ENCODE measurements at places on chromosomes 2 and 18.

DNA sequence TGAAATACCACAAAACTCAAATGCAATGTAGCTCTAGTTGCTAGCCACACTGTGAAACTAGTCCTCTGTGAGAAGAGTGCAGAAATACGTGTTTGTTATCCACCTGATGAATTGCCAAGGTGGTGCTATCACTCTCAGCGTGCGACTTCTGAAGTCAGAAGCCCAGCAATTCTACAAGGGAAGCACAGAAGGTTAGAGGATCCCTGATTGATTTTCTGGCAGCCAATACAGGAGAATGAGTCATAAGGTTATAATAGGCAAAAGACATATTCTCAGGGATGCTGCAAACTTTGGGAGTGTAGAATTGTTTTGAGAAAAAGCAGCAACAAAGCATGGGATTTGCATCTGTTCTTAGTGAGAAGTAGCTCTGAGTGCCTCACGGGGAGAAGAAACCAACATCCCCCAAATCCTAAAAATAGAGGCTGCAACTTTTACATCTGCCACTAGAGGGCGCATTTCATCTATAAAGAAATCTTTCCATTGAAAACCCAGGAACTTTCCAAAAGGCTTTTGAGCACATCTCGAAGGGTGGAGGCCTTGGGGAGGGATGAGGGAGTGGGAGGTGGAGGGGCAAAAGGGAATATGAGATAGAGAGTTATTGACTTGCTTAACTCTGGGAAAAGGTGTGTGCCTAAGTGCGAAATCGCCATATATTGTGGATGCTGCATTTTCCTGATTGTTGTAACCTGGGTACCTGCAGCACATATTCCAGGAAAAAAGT lies 78.0 kb downstream of the TMEM182 start:
- DNase-seq, result peak; percentile 23

DNA sequence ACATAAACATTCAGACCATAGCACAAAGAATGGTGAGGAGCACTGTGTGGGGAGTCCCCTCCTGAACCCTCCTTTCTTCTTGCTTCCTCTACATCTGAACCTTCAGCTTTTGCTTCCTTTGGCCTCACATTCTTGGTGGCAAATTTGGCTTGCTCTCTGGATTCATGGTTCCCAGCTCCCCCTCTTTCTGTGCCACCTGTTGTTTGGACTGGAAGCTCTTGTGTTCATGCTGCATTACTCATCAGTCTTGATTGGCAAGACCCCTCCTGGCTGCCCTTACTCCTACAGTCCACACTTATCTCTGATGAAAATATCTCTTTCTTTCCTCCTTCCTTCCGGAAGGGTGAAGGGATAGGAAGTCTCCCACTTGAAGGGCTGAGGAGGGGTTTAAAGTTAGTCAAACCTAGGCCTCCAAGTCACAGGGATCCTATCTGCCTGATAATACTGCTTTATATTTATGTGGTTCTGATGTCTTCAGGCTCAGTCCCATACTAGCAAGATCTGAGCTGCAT lies 70.0 kb downstream of the MYO3B start:
- DNase-seq, result no peak

DNA sequence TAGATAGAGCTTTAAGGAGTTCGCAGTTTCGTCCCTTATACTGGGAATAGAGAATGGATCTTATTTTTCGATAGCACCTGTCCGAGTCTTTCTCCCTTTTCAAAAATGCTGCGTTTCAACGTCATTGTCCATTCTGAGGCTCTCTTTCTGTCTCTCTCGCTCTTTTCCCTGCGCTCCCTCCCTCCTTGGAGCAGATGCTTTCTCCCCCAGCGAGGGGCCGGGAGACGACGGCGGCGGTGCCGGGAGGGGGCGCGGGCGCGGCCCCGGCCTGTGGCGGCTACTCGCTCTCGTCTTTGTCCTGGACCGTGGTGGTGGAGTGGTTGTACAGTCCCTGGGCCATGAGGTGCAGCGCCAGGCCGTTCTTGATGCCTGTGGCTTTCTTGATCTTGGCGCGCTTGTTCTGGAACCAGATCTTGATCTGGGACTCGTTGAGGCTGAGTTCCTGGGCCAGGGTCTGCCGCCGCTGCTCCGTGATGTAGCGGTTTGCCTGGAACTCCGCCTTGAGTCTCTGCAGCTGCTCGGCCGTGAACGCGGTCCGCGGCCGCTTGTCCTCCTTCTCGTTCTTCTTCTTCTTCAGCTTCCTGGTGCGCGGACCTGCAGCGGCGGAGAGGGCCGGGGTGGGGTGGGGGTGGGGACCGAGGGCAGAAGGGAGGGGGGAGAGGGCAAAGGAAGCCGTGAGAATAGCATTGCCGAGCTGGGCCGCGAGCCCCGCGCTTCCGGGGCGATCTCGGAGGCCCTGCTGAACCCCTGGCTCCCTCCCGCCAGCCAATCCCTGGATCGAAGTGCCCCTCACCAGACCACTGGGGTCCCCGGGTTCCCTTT lies 4.6 kb downstream of the EN1 start:
- DNase-seq, result no peak

DNA sequence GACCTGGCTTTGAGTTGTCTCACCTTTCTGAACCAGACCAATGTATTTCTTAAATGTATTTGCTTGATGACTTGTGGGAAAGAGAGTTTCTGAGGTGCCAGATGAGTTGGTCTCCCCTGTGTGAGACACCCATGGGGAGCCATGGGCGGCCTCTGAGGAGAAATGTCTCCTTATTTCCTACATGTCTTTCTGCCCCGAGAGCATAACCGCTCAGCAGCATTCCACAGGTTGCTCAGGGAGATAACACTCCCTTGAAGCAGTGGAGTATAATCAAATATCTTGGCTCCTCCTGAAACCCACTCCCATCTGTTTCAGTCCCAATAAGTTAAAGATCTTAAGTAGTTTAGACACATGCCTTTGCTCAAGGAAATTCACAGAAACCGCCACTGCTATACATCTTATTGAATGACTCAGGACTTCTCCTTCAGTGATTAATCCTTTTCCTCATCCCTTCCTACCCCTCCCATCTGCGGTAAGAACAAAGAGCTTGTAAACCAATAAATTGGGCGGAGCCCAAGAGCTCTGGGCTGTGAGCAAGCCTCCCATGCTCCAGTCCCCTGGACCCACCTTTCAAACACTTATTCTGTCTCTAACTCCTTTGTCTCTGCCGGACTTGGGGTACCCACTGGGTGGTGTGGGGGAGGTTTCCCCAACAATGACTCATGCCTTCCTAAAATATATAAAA lies 285.5 kb upstream of the LRRTM4 start:
- DNase-seq, result no peak

DNA sequence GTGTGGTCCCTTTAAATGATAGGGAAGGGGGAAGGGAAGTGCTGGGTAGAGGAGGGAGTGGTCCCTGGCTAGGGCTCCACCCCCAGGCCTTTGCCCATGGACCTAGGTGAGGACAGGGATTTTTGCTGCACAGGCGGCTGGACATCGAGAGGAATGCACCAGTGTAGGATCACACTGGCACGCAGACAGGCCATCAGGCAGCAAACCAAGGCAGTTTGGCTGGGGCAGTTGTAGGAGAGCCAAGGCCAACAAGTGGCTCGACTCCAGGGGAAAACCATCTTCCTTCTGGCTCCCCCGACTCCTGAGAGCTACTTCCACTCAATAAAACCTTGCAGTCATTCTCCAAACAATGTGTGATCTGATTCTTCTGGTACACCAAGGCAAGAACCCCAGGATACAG lies 402.0 kb upstream of the LRRTM1 start:
- no peak for DNase-seq

DNA sequence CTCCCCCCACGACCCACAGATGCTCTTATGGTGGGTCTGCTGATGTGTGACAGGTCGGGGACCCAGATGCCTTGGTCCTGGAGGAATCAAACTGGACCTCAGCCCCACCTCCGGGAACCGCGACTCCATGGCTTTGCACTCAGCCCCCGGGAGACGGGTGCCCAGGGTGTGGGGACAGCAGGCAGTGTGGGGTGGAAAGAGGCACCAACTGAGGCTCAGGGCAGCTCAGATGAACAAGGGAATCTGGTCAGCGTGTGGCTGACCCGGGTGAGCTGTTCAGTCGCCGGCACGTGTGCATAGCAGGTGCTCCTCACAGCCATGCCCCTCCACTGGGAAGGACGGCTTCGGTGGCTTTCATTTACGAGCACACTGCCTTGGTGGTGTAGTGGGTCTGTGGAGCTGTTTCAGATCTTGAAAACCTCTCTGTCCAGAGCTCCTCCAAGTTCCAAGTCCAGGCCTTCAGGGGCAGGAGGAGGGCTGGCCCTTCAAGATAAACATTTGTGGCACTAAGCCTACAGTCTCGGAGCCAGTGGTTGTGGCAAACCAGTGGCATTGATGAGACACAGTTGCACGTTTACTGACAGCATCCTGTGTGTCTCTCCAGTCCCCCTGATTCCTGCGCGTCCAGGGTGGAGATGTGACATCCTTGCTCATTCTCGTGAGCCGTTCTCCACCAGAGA lies 471.2 kb upstream of the HS6ST1 start:
- DNase-seq, result no peak

- DNase-seq, result no peak
Observed at GRCh38 chr2:43062058-43062457, 164.3 kb downstream of the ZFP36L2 start.

GRCh38 chr2:16249246-16250055 lies 309.1 kb downstream of the MYCN start:
- DNase-seq, result no peak

DNA sequence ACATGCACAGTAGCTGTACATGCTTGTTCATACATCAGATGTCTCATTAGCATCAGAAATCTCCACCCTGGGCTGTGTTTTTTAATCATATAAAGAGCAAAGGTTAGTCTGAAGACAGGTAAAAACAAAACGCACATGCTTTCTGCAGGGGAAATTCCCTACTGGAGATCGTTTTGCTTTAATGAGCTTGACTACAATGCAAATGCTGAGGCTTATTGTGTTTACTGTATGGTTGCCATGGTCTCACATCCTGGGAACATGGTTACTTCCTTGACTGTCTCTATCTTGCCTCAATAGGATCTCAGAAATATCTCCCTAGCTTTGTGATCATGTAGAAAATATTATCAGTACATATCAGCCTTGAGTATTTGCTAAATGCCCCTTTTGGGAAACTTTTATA lies 336.5 kb upstream of the TFPI start:
- no peak for DNase-seq

DNA sequence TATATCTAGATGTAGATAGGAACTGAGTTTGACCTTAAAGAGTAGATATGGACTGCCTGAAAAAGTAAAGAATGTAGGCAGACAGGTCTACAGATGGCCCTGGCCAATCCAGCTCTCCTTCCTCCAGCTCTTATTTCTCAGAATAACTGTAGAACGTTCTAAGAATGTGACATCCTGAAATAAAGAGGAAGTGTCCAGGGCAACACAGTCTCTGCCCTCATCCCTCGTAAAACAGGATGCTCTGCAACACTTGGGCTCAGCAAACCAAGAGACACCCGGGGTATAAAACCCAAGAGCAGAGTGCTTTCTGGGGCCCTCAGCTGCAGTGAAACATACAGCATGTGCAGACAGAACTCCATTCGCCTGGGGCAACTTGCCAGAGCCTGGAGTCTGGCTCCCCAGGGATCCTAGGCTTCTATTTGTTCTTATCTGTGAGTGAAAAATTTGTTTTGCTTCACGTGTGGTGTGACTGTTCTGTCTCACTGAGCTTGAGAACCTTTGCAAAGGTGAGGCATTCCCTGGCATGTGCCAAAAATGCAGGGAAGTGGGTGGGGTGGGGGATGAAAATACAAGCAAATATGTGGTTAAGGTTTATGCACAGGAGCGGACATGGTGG lies 401.0 kb downstream of the SETBP1 start:
- DNase-seq, result no peak

DNA sequence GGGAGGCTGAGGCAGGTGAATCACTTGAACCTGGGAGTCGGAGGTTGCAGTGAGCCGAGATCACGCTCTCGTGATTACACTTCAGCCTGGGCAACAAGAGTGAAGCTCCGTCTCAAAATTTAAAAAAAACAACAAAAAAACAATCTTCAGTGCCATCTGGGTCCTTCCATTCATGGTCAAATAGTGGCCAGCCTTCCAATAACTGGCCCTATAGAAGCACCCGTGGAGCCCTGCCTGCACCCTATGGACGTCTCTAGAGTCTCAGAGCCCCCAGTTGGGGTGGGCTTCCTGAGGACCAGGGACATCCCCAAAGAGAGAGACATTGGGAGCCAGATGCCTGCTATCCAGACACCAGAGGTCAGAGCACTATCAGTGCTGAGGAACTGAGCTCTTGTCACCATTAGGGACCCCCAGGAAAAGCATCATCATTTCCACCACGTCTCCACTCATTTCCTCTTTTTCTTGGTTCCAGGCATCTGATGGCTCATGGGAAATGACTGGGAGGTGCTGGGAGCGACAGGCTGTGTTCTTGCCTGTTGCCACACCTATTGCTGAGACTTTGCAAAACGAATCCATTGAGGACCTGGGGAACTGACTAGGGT lies 9.4 kb downstream of the NEU2 start:
- no peak for DNase-seq

DNA sequence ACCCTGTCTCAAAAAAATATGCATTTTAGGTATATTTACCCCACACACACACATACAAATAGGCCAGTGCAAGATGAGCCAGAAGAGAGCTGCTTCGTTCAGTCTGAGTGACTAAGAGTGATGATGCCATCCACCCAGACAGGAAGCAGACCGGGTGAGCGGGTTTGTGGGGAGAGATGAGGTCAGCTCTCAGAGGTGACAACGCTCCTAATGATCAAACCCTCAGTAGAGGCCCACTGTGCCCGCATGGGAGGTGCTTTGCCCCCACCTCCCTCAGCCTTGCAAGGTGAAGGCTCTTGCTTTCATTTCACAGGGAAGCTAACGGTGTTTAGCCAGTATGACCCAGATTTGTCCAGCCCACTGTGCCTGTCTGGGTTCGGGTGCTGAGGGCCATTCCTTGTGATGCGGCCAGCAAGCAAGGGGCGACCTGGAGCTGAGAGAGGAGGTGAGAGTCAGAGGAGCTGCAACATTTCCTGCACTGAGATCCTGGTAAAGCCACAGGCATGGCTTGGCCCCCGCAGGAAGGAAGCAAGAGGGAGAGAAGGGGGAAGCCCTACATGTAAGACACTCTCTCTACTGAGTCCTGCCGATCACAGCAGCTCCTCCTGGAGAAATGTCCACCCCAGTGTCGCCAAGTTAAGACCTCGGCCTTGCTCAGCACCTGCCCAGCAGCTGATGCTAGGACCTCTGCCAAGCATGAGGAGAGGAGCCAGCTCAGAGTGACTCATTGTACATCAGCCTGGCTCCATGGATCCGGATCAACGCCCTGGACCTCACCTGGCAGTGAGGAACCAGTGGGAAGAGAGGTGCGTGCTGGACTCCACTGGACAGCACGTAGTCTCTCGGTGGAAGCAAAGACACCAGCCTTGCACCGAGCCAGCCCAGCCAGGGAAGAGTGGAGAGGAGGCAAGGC lies 37.0 kb downstream of the NIFK start:
- peak; percentile 89 for DNase-seq

- no peak for DNase-seq
Observed at GRCh38 chr2:8641301-8641965, 40.4 kb upstream of the ID2 start.

GRCh38 chr18:54506516-54507261 lies 84.4 kb upstream of the DYNAP start:
- DNase-seq, result no peak

GRCh38 chr2:193774166-193774565 lies 1579.4 kb upstream of the TMEFF2 start:
- no peak for DNase-seq

Data from effector memory CD8-positive, alpha-beta T cell (primary cell).